GM06990 (cell line): ENCODE measurements at places on chromosomes 4 and X.

DNA sequence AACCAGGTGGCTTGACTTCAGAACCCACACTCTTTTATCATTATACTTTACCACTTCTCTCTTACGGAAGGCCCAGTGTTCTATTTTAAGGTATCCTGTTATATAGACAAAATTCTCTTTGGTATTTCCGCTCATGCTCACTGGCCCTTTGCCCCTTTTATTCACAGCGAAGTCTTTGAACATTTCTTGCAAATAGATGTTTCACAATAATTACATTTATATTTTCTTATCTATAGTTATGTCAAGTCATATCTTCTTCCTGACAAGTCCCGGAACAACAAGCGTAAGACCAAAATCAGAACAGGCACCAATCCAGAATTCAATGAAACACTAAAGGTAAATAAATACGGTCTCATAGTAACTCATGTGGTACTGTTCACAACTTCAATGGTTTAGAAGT, 102.0 kb downstream of the SYTL5 start:
- DNase-seq = no peak

DNA sequence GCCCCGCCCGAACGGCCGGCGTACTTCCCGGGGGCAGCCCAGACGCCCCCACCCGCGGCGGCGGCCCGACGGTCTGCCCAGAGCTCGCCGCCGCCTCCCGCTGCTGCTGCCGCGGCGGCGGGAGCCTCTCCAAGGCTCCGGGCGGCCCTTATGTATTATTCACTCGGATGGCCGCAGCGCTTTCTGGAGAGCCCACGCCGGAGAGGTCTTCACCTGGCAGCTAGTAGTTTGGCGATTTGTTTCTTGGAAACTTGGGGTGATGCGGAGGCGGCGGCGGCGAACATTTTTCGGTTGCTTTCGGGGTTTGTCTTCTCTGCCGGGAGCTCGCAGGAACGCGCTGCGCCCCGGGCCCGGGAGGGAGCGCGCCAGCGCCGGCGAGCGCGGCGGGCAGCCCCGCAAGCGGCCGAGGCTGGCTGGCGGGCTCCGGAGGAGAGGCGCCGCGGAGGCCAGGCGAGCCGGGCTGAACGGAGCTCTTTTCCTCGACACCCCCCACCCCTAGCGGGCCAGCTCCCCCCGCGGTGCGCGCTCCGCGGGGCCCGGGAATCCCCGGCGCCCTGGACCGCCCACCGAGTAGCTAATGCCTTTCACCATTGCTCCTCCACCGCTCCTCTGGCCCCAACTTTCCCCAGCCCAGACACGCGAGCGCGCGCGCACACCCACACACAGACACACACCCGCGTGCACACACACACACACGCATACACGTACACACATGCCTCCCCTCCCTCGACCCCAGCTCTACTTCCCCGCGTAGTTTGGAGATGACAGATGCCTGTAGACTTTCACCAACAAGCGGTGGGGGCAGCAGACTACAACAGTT, 113.5 kb downstream of the DHX15 start:
- DNase-seq = peak; percentile 47

GRCh38 chrX:143304518-143304917, 212.8 kb downstream of the SPANXN3 start:
- DNase-seq = no peak

DNA sequence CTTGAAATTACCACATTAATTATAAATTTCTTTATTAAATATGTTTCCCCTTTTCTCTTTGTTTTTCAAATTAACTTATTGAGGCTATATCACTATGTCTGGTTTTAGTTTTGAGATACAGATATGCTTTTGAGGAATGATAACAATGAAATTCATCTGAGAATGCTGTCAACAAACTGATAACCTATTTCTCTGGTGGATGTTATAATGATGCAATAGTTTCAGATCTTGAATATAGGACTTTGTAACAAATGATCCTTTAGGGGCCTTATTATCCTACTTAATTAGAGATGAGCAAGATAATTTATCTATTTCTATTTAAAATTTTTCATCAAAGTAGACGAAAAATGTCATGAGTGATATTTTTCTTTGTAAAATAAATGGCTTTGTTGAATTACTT, 123.7 kb downstream of the MAGEB17 start:
- no peak for DNase-seq

DNA sequence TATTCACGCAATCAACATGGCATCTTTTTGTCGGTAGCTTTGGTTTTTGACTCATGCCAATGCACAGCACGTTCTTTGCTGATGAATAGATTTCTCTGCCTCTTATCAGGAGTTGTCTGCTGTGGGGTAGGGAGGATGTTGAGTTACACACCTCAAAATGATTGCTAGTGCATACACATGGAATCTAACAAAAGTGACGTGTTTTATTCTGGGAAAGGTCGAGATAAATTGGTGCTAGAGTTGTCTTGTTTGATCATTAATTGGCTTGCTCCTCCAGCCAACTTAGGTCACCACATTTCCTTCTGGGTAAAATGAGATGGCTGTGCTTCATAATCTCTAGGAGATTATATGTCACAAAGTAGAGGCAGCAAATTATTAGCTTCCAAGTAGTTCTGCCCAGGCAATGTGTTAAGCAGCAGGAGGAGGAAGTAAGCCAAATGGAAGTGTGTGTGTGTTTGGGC, 3.9 kb downstream of the RAB9A start:
- no peak for DNase-seq

GRCh38 chr4:154276496-154276895, 215.1 kb downstream of the DCHS2 start:
- DNase-seq = no peak

DNA sequence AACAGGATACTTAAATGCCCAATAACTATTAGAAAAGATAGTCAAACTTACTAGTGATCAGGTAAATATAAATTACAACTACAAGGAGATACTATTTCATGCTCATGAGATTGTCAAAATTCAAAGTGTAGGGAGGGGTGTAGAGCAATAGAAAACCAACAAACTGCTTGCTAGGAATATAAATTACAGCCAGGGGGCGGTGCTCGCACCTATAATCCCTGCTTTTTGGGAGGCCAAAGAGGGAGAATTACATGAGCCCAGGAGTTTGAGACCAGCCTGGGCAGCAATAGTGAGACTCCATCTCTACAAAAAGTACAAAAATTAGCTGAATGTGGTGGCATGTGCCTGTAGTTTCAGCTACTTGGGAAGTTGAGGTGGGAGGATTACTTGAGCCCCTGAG, 556.5 kb upstream of the NR3C2 start:
- DNase-seq = no peak

GRCh38 chr4:23232987-23233386, 540.2 kb downstream of the GBA3 start:
- DNase-seq = no peak

DNA sequence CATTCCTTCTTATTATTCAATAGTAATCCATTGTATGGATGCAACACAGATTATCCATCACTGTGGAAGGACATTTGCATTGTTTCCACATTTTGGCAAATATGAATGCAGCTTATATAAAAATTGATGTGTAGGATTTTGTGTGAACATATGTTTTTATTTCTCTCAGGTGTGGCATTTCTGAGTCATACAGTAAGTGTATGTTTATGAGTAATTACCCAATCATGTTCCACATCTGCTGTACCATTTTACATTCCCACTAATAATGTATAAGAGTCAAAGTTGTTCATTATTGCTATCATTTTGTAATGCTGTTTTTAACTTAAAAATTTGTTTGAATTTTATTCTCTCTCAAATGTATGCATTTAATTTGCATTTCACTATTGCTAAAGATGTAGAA, 25.5 kb downstream of the MAGEA4 start:
- DNase-seq = no peak

- no peak for DNase-seq
Measured at GRCh38 chr4:151459375-151459774, 50.4 kb downstream of the FHIP1A start.

GRCh38 chr4:135207531-135207930, 1005.9 kb upstream of the PABPC4L start:
- no peak for DNase-seq

- DNase-seq = no peak
Measured at GRCh38 chr4:24765376-24765988, 29.9 kb upstream of the SOD3 start.

- DNase-seq = no peak
Measured at GRCh38 chr4:75547647-75548387, 8.0 kb upstream of the ODAPH start.

GRCh38 chr4:145083891-145084605, 13.9 kb downstream of the ANAPC10 start:
- DNase-seq = no peak

- DNase-seq = no peak
Measured at GRCh38 chrX:867502-867901, 236.9 kb downstream of the SHOX start.

DNA sequence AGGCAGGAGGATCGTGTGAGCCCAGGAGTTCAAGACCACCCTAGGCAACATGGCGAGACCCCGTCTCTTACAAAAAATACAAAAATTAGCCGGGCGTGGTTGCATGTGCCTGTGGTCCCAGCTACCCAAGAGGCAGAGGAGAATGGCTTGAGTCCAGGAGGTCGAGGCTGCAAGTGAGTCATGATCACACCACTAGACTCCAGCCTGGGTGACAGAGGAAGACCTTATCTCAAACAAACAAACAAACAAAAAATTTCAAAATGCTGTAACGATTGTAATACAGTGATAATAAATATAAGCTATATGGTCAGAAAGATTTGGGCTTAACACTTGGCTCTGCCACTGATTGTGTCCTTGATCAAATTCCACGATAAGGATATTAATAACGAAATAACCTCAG, 24.2 kb downstream of the SLC25A4 start:
- DNase-seq = no peak

GRCh38 chr4:188839704-188840103, 700.5 kb downstream of the TRIML1 start:
- no peak for DNase-seq

GRCh38 chr4:13918991-13919441, 291.5 kb upstream of the BOD1L1 start:
- DNase-seq = no peak

DNA sequence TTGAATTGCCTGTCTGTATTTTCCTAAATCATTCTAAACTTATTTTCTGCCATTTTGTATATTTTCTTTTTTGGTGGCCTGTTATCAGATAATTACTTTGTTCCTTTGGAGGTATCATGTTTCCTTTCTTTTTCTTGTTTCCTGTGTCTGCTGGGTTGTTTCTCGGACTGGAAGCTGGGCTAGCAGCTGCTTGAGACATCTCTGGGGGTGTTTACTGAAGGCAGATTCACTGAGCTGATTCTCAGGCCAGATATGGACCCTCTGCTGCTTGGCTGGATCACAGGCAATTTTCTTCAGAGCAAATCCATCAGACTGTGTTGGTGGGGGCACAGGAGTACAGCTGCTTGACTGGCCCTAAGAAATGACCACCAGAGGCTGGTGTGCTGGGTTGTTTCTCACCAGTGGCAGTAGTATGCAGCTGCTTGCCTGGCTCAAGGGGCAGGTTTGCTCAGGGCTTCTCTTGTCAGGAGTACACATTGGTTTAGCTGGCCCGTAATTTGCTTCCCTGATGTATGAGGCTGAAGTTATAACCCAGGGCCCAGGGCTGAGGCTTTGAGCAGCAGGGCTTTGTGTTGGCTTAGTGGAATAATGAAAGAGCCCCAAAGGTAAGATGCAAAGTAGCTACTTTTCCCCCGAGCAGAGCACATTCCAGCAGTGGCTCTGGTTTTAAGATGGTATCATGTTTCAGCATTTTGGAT, 680.6 kb downstream of the TECRL start:
- DNase-seq = no peak

GRCh38 chrX:34656842-34657725, at the start of gene TMEM47:
TMEM47 (minus strand) TSS chrX:34657285; CDS start chrX:34657029, 256 bp downstream.
- DNase-seq = no peak

DNA sequence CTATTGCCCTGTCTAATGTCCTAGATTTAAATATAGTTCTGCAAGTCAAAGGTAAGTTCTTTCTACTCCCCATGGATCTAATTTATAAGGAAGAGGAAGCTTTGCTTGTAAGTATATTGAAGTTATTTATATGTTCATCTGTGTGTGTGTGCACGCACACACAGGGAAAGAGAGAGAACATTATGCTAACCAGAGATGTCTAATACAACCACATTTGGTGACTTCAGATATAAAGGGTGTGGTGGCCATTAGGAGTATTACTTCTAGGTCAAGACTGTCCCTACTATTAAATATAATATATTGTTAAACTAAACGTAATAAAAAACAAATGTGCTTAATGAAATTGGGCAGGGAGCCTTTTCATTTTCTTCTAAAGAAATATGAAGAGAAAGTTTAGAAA, 4.1 kb downstream of the DCK start:
- DNase-seq = no peak
